ENCODE measurements at places on chromosomes 4 and X.

- no peak for DNase-seq
These were observed 39.0 kb upstream of the HGFAC start for GRCh38 chr4:3402491-3403347.

GRCh38 chr4:117949621-117950020 is 84.7 kb upstream of the NDST3 start:
- DNase-seq: no peak

DNA sequence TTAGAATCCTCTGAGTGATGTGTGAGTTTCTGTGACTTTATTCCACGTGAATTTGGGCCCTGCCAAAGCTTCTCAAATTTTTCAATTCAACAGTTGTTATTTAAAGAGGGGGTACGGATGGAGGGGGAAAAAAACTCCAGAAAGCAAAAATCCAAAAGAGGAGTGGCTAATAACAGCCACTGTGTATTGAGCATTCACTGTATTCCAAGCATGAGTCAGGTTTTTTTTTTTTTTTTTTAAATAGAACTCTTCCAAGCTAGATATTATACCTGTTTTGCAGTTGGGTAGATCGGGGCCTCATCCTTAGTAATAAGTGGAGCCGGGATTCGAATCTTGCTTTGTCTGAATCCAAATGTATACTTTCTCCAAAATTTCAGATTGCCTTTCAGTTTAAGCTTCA is 6.4 kb upstream of the RHOH start:
- no peak for DNase-seq

- DNase-seq: no peak
These were observed 2.9 kb upstream of the CXCL1 start for GRCh38 chr4:73866246-73866645.

DNA sequence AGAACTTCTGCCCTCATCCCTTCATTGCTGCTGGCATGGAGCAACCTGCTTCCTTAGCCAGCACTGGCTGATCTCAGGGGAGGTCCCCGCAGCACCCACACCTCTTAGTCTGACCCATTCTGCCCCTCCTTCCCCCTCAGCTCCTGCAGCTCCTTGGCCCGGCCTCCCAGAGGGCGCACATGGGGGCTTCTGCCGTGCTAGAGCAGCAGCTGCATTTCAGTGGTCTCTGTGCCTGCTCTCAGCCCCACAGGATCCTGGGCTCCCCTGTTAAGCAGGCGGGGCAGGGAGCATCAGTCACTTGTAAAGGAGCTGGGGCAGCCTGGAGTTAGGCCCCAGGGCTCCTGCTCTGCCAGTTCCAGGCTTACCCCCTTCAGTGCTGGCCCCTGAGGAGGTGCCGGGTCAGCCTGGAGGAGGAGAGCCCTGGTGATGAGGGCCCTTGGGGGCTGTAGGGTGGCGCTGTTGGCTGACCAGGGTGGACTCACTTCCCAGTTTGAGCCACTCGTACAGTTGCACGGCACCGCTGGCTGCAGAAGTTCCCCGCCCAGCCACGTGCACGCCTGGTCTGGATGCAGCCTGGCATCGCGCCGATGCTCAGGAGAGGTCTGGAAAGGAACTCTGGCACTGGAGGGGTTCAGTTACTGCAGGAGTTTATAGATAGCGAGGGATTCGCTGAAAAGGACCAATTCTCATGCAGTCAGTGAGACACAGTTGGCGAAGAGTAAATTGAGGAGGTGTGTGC is 85.1 kb upstream of the PSAPL1 start:
- no peak for DNase-seq

GRCh38 chrX:133454491-133454914 is 39.2 kb upstream of the GPC4 start:
- no peak for DNase-seq

Data from stimulated activated CD4-positive, alpha-beta T cell treated with anti-CD3 and anti-CD28 coated beads, TNF-alpha, amount 100 ng/mL, for 48 hours (primary cell).